ENCODE measurements at places on chromosomes 3 and 15. TPM values are rescaled to one million over a fixed set of nuclear protein-coding genes. Genes with fewer than 3 reads are reported as not detected.
A peak's percentile ranks its signal among the peaks of the same experiment; 100 is the strongest.

Gene TERC
- total RNA-seq = 530 TPM

- no peaks in the 10 kb centered on the region for H3K27me3 ChIP-seq
- no peak overlapping the region for H3K27ac ChIP-seq
- H3K36me3 ChIP-seq = no peaks in the 10 kb centered on the region
- no peaks in the 10 kb centered on the region for H3K4me1 ChIP-seq
- no peak overlapping the region for H3K4me3 ChIP-seq
- no peak for DNase-seq
Measured at GRCh38 chr3:183354325-183354831, 74.0 kb downstream of the MCF2L2 start.

GRCh38 chr3:141411251-141411771, 43.0 kb downstream of the ZBTB38 start:
- DNase-seq = no peak
- peak overlapping the region; percentile 99 for H3K27ac ChIP-seq
- H3K4me3 ChIP-seq = no peak overlapping the region
- no peaks in the 10 kb centered on the region for H3K27me3 ChIP-seq
- H3K4me1 ChIP-seq = peaks cover 11% of the 10 kb centered on the region
- no peaks in the 10 kb centered on the region for H3K36me3 ChIP-seq

Gene SLC15A2
- total RNA-seq = 9.3 TPM

Gene UBA5
- total RNA-seq = 67.2 TPM

DNA sequence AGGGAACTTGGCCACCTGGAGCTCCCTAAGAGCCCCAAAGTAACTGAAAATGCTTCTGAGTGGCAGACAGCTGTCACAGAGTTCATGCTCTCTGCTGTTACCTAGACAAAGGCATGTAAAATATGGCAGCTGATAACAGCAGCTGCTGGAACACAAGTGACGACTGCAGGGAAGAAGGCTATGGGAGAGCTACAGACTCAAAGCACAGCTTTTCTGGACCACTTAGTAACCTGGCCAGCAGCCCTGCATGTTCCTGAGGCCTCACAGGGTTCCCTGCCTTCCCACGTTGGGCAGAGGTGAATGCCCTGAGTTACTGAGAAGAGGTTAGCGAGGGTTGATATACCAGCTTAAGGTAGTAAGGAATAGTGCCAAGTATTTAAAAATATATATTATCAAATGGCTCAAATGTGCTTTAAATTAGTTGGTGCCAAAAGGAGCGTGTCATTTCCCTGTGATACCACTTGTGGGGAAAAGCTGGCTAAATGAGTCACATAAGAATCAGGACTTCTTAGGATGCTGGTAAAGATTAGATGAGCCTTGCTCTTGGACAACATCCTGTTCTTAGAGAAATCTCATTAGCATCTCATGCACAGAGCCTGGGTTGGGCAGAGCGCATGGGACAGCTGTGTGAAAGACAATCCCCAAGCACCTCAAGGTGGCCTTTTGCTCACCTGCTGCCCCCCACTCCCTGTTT, 76.4 kb upstream of the SCN5A start:
- H3K4me3 ChIP-seq = no peak overlapping the region
- no peaks in the 10 kb centered on the region for H3K4me1 ChIP-seq
- no peak for DNase-seq

GRCh38 chr3:61985020-61985419, 388.3 kb downstream of the FEZF2 start:
- H3K27me3 ChIP-seq = no peaks in the 10 kb centered on the region
- no peak overlapping the region for H3K27ac ChIP-seq
- no peaks in the 10 kb centered on the region for H3K4me1 ChIP-seq
- DNase-seq = no peak
- H3K36me3 ChIP-seq = no peaks in the 10 kb centered on the region

GRCh38 chr3:47852604-47853602, 50.0 kb downstream of the DHX30 start:
- no peaks in the 10 kb centered on the region for H3K27me3 ChIP-seq
- H3K36me3 ChIP-seq = no peaks in the 10 kb centered on the region
- no peaks in the 10 kb centered on the region for H3K4me1 ChIP-seq
- DNase-seq = no peak

GRCh38 chr15:76160426-76161152, 100.8 kb downstream of the TMEM266 start:
- H3K27me3 ChIP-seq = no peaks in the 10 kb centered on the region
- H3K27ac ChIP-seq = no peak overlapping the region
- no peaks in the 10 kb centered on the region for H3K4me1 ChIP-seq

Gene ARPP19
- 167 TPM for total RNA-seq

Gene CHRNA7
- 1.6 TPM for total RNA-seq

Gene CYP1A2
- total RNA-seq = not detected

Gene SPATA12
- total RNA-seq = 2.9 TPM

Gene GLCE
- 10.6 TPM for total RNA-seq

Gene GPX1
- total RNA-seq = 44.8 TPM

Gene ZNF620
- 5.9 TPM for total RNA-seq

Gene EPHB1
- total RNA-seq = 5.3 TPM

DNA sequence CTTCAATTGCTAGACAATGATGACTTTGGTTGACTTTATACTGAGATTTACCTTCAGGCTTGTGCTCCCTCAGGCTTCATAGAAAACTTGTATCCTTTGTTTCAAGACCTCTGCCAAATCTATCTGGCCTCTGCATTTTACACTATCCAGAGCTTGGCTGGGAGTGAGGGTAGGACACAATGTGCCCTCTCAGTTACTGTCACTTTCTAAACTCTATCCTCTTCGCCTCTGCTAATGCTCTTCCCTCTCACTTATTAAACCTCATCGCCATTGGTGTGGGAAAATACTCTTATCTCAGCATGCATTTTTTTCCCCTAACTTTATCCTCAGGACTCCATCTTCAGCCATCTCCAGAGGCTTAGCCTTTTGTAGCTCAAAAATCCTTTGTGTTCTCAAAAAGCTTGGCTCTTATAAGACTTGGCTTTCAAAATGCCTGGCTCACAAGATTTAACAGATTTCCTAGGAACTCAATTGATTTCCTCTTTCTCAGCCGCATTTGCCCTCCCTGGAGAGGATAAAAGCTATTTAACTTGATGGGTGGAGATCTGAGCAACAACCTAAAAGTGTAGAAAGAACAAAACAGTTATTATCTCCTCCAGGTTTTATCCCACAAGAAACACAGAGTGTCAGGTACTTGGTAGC, 28.3 kb downstream of the SUCNR1 start:
- H3K36me3 ChIP-seq = no peaks in the 10 kb centered on the region
- DNase-seq = no peak
- no peak overlapping the region for H3K4me3 ChIP-seq

Gene CEP19
- total RNA-seq = not detected

GRCh38 chr3:194741916-194742315, 56.2 kb downstream of the FAM43A start:
- no peak overlapping the region for H3K4me3 ChIP-seq
- H3K36me3 ChIP-seq = no peaks in the 10 kb centered on the region
- DNase-seq = no peak

Gene OXSR1
- total RNA-seq = 45.6 TPM

GRCh38 chr3:101204246-101204645, 116.1 kb downstream of the IMPG2 start:
- no peak for DNase-seq
- H3K27ac ChIP-seq = no peak overlapping the region
- H3K4me1 ChIP-seq = no peaks in the 10 kb centered on the region
- H3K36me3 ChIP-seq = no peaks in the 10 kb centered on the region
- H3K4me3 ChIP-seq = no peak overlapping the region

DNA sequence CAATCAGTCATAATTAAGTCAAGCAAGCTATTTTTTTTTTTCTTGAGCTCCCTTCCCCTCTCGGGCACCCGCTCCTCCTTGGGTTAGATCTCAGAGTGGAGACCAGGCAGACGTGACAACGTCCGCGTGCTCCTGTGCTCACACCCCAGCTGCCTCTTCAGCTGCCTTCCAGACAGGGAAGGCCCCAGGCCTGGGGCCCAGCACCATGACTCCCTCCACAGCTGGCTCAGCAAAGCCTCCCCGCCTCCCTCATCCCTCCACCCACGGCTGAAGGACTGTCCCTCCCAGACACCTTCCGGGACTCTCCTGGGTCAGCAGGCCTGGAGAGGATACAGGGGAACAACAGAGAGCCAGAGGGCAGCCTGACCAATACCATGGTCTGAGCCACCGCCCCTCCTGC, 87.9 kb upstream of the LINGO1 start:
- H3K36me3 ChIP-seq = no peaks in the 10 kb centered on the region
- H3K27ac ChIP-seq = no peak overlapping the region
- no peak overlapping the region for H3K4me3 ChIP-seq
- no peaks in the 10 kb centered on the region for H3K4me1 ChIP-seq

Gene TBC1D23
- 40.7 TPM for total RNA-seq

Gene P2RY1
- 4.9 TPM for total RNA-seq

GRCh38 chr3:158696618-158697017, 24.2 kb upstream of the LXN start:
- no peaks in the 10 kb centered on the region for H3K4me1 ChIP-seq
- no peaks in the 10 kb centered on the region for H3K36me3 ChIP-seq
- no peaks in the 10 kb centered on the region for H3K27me3 ChIP-seq
- no peak overlapping the region for H3K27ac ChIP-seq
- DNase-seq = no peak

Gene MORC1
- not detected for total RNA-seq

Gene SHF
- total RNA-seq = 1.5 TPM

Gene ATP8B4
- 124 TPM for total RNA-seq

DNA sequence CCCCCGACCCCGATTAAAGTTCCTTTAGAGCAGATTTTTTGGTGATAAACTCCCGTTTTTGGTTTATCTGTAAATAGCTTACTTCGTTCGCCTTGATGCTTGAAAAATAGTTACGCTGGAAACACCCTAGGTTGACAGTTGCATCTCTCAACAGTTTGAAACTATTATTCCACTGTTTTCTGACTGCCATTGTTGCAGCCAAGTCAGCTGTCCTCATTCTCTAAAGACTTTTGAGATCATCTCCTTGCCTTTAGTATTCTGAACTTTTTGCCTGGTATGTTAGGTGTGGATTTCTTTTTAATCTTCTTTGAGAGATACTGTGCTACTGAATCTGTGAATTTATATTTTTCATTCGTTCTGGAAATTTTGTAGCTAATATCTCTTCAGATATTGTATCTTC, 122.7 kb upstream of the NSMCE3 start:
- no peaks in the 10 kb centered on the region for H3K36me3 ChIP-seq
- no peak for DNase-seq
- H3K27me3 ChIP-seq = no peaks in the 10 kb centered on the region
- no peak overlapping the region for H3K27ac ChIP-seq

Gene KLHL6
- total RNA-seq = 2.0 TPM

Gene DPPA2
- total RNA-seq = not detected

Gene USP50
- total RNA-seq = not detected

DNA sequence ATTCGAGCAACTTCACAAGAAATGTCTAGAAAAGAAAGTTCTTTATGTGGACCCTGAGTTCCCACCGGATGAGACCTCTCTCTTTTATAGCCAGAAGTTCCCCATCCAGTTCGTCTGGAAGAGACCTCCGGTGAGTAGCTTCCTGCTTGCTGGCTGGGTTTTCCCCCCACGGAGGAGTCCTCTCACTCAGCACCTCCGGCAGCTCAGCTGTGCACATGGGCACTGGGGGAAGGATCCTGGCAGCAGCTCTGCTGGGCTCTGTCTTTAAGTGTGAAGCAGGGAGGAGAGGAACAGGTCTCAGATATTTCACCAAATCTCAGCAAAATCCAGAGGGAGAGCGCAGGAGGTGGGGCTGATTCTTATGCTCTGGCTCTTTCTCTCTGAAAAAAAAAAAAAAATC, 684 bp downstream of the CAPN3 start:
- no peak overlapping the region for H3K4me3 ChIP-seq
- H3K4me1 ChIP-seq = no peaks in the 10 kb centered on the region

DNA sequence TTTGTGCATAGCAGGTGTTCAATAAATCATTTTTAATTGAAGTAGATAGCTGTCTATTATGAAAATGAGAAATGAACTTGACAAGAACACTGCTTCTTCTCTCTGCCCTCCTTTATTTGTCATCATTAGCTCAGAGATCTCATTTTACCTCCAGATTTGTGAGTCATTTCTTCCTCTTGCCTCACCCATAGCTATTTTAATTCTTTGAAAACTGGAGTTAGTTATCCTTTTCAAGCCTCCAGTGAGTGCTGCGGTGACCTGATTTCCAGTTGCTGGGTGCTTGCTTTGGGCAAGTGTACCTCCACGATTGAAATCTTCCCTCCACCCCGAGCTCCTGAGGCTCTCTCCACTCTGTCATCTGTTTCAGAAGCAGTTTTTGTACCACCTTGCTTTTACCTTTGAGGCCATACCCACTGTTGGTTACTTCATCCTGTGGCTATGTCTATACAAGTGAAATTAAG, 114.6 kb downstream of the NFKBIZ start:
- H3K27me3 ChIP-seq = no peaks in the 10 kb centered on the region
- H3K36me3 ChIP-seq = no peaks in the 10 kb centered on the region
- peak; percentile 30 for DNase-seq
- H3K27ac ChIP-seq = no peak overlapping the region
- peaks cover 9% of the 10 kb centered on the region for H3K4me1 ChIP-seq

Gene WNT7A
- total RNA-seq = 0.26 TPM

Gene CLDN11
- total RNA-seq = 73.2 TPM

GRCh38 chr15:58495891-58496408, 64.2 kb downstream of the LIPC start:
- H3K4me3 ChIP-seq = no peak overlapping the region
- H3K36me3 ChIP-seq = no peaks in the 10 kb centered on the region
- no peak for DNase-seq
- H3K27me3 ChIP-seq = no peaks in the 10 kb centered on the region

DNA sequence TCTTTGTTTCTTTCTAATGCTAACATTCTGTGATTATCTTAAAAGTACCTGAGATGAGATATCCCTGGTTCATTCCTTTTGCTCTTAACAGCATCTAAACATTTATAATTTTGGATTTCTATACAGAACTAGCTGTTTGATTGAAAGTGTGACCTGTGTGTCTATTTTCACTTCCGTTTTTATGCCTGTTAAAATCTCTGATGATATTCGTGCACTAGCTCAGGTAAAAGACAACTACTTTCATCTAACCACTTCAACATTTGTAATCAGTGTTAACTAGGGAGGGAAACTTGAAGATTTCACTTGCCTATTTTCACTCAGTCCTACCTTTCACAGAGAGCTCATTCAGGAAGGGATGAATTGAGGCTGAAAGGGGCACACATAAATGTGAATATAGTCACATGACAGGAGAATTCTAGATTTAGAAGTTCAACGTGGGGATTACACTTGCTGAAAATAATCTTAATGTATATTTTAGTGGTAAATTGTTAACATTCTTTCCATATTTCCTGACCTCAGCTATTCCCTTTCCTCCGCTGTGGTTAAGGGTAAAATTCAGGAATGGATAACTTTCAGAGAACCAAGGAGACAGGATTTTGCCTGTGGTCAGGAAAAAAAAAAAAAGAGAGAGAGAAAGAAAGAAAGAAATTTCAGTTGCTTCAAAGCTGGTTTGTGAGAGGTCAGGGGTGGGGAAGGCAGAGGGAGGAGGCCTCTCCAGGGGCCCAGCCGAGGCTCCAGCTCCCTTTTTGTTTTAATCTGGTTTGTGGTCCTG, 159.8 kb upstream of the TSC22D2 start:
- H3K4me1 ChIP-seq = peaks cover 12% of the 10 kb centered on the region
- H3K4me3 ChIP-seq = no peak overlapping the region
- DNase-seq = peak; percentile 36

DNA sequence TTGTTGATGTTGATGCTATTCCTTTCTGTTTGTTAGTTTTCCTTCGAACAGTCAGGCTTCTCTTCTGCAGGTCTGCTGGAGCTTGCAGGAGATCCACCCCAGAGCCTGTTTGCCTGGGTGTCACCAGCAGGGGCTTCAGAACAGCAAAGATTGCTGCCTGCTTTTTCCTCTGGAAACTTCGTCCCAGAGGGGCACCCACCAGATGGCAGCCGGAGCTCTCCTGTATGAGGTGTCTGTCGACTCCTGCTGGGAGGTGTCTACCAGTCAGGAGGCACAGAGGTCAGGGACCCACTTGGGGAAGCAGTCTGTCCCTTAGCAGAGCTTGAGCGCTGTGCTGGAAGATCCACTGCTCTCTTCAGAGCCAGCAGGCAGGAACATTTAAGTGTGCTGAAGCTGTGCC, 303.2 kb downstream of the ZIC1 start:
- no peaks in the 10 kb centered on the region for H3K36me3 ChIP-seq
- no peak overlapping the region for H3K4me3 ChIP-seq
- no peak overlapping the region for H3K27ac ChIP-seq
- no peak for DNase-seq
